ENCODE measurements at places on chromosomes 6 and 20. TPM values are rescaled to one million over a fixed set of nuclear protein-coding genes. Genes with fewer than 3 reads are reported as not detected.

- H3K27ac ChIP-seq: no peak overlapping the region
- no peaks in the 10 kb centered on the region for H3K36me3 ChIP-seq
- DNase-seq: peak; percentile 73
- no peaks in the 10 kb centered on the region for H3K27me3 ChIP-seq
- no peaks in the 10 kb centered on the region for H3K4me1 ChIP-seq
These were observed 18.1 kb downstream of the BPI start for GRCh38 chr20:38321959-38322598.

- no peak for DNase-seq
- no peak overlapping the region for H3K4me3 ChIP-seq
- H3K27me3 ChIP-seq: peaks cover 93% of the 10 kb centered on the region
These were observed 516 bp upstream of the IRF4 start for GRCh38 chr6:390914-391558.

DNA sequence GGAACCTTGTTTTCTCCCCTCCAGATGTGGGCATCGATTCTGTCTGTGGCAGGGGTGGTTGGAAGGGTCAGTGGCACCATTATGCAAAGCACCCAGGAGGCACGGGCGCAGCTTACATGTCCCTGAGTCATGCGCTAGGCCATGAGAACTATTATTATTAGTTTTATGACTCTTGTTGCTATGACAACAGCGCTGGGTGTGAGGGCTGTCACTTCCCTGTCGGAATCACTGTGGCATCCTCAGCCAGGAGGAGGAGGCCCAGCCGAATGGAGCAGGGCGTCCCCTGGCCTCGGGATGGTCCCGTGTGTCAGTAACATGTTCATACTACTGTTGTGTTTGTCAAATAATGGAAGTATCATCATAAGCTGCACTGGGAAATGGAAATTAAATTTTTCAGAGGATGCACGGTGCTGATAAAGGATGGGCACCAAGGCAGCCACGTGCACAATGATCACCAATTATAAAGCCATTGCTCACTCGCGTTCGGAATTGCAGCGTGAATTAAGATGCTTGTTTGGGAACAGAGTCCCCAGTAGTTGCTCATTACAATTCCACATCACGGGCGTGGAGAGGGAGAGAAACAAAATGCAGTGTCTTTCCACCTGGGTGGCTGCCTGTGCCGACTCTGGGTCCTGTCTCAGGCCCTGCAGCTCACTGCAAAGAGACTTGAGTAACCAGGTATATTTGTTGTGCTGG, 247.9 kb downstream of the CDH4 start:
- no peaks in the 10 kb centered on the region for H3K4me1 ChIP-seq
- H3K27ac ChIP-seq: no peak overlapping the region
- H3K4me3 ChIP-seq: no peak overlapping the region
- DNase-seq: no peak
- no peaks in the 10 kb centered on the region for H3K27me3 ChIP-seq

DNA sequence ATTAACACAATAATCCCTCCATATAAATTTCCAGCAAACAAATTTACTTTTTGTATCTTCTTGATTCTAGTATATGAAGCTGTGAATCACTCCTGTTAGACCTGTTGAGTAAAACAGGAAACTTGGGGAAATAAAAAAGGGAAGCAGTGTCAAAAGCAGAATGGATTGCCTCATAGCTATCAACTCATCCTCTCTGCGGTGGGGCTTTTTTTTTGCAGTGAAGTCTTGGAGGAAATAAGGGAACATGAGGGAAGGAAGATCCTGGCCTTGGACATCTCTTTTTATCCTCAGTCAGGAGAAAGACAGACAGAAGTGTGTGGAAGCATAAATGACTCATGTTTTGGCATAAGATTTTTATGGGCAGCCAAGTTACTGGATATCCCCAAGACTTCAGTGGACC, 332.5 kb downstream of the TFAP2A start:
- no peak overlapping the region for H3K27ac ChIP-seq
- DNase-seq: no peak
- H3K36me3 ChIP-seq: no peaks in the 10 kb centered on the region
- no peaks in the 10 kb centered on the region for H3K27me3 ChIP-seq
- H3K4me3 ChIP-seq: no peak overlapping the region
- no peaks in the 10 kb centered on the region for H3K4me1 ChIP-seq

DNA sequence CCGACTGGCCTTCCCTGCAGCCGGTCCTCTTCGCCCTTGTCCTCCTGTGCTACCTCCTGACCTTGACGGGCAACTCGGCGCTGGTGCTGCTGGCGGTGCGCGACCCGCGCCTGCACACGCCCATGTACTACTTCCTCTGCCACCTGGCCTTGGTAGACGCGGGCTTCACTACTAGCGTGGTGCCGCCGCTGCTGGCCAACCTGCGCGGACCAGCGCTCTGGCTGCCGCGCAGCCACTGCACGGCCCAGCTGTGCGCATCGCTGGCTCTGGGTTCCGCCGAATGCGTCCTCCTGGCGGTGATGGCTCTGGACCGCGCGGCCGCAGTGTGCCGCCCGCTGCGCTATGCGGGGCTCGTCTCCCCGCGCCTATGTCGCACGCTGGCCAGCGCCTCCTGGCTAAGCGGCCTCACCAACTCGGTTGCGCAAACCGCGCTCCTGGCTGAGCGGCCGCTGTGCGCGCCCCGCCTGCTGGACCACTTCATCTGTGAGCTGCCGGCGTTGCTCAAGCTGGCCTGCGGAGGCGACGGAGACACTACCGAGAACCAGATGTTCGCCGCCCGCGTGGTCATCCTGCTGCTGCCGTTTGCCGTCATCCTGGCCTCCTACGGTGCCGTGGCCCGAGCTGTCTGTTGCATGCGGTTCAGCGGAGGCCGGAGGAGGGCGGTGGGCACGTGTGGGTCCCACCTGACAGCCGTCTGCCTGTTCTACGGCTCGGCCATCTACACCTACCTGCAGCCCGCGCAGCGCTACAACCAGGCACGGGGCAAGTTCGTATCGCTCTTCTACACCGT, 6.1 kb downstream of the UBD start:
- no peak overlapping the region for H3K27ac ChIP-seq
- DNase-seq: peak; percentile 53
- no peak overlapping the region for H3K4me3 ChIP-seq
- no peaks in the 10 kb centered on the region for H3K4me1 ChIP-seq
- H3K36me3 ChIP-seq: no peaks in the 10 kb centered on the region

DNA sequence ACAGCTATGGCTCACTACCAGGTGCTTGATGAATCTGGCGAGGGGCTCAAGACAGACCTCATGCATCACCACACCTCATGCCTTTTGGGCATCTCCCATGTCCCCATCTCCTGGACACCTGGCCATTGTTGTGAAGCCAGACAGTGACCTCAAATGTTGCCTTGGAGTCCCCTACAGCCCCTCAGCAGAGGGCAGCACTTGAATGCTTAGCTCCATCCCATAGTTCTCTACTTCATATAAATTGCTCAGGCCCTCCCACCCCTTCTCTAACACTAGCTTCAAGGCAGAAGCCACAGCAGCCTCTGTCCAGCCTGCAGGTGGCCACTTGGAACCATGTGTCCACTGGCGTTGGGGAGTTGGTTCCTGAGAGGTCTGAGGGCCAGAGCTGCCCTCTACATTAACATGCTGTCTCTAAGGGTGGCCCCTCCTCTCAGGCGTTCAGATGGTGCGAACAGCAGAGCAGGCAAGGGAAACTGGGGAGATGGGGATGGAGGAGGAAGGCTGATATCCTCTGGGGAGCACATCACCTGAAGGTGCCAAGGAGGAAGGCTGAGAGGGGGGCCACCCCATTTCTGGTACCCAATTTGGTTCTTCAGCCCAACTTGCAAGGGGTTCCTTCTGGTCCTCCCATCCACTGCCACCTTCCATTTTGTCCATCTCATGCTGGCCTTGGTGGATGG, 31.3 kb downstream of the MOCS1 start:
- H3K36me3 ChIP-seq: no peaks in the 10 kb centered on the region
- H3K4me1 ChIP-seq: peaks cover 4% of the 10 kb centered on the region
- no peak for DNase-seq
- no peak overlapping the region for H3K4me3 ChIP-seq

SNAP25 gene
- polyA plus RNA-seq: 42.4 TPM

RUNX2 gene
- polyA plus RNA-seq: 3.5 TPM

DNA sequence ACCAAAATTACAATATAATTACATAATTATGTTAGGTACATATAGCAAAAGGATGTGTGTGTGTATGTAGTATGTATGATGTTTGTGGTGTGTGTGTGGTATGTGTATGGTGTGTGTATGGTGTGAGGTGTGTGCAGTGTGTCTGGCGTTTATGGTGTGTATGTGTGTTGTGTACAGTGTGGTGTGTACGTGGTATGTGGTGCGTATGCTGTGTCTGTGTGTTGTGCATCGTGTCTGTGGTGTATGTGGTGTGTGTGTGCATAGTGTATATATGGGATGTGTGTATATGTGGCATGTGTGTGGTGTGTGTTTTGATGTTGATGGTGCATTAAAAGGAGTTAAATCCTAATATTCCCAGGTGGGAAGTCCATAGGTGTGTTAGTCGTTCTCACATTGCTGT, 62.8 kb downstream of the PLG start:
- H3K27ac ChIP-seq: no peak overlapping the region
- H3K4me3 ChIP-seq: no peak overlapping the region
- no peak for DNase-seq
- no peaks in the 10 kb centered on the region for H3K36me3 ChIP-seq
- no peaks in the 10 kb centered on the region for H3K4me1 ChIP-seq

FAM209B gene
- not detected for polyA plus RNA-seq

- no peaks in the 10 kb centered on the region for H3K27me3 ChIP-seq
- no peak for DNase-seq
- no peaks in the 10 kb centered on the region for H3K4me1 ChIP-seq
- H3K27ac ChIP-seq: no peak overlapping the region
These were observed 74.3 kb downstream of the RALGAPA2 start for GRCh38 chr20:20637998-20638725.

DNA sequence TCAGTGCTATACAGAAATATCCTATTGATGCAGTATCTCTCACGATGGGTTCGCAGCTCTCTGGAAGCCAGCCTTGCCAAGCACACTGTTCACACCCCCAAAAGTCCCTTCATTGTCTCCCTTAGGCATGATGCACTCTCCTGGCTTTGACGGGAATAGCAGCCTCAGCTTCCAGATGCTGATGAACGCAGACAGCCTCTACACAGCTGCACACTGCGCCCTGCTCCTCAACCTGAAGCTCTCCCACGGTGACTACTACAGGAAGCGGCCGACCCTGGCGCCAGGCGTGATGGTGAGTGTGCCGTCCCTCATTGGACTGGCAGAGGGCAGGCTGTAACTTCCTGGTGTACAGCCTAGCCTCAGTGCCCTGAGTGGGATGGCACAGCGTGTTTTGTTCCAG, 60.0 kb upstream of the PBOV1 start:
- no peaks in the 10 kb centered on the region for H3K4me1 ChIP-seq
- no peaks in the 10 kb centered on the region for H3K36me3 ChIP-seq
- H3K4me3 ChIP-seq: no peak overlapping the region
- H3K27me3 ChIP-seq: no peaks in the 10 kb centered on the region
- no peak for DNase-seq

F13A1 gene
- polyA plus RNA-seq: not detected

GJA10 gene
- polyA plus RNA-seq: not detected

OOEP gene
- not detected for polyA plus RNA-seq

- H3K36me3 ChIP-seq: peaks cover 4% of the 10 kb centered on the region
- no peaks in the 10 kb centered on the region for H3K27me3 ChIP-seq
- H3K4me3 ChIP-seq: peak overlapping the region; percentile 71
These were observed 37.4 kb downstream of the GNAS start for GRCh38 chr20:58889798-58890517.

SLC26A8 gene
- polyA plus RNA-seq: not detected

TMEM217 gene
- 2.0 TPM for polyA plus RNA-seq

GRCh38 chr6:63635215-63635587, 401 bp upstream of the PHF3 start:
- H3K4me1 ChIP-seq: peaks cover 11% of the 10 kb centered on the region
- H3K27ac ChIP-seq: peak overlapping the region; percentile 97
- no peak for DNase-seq
- H3K4me3 ChIP-seq: peak overlapping the region; percentile 96
- H3K36me3 ChIP-seq: no peaks in the 10 kb centered on the region
- H3K27me3 ChIP-seq: no peaks in the 10 kb centered on the region

SKIC2 gene
- polyA plus RNA-seq: 89.4 TPM

DNA sequence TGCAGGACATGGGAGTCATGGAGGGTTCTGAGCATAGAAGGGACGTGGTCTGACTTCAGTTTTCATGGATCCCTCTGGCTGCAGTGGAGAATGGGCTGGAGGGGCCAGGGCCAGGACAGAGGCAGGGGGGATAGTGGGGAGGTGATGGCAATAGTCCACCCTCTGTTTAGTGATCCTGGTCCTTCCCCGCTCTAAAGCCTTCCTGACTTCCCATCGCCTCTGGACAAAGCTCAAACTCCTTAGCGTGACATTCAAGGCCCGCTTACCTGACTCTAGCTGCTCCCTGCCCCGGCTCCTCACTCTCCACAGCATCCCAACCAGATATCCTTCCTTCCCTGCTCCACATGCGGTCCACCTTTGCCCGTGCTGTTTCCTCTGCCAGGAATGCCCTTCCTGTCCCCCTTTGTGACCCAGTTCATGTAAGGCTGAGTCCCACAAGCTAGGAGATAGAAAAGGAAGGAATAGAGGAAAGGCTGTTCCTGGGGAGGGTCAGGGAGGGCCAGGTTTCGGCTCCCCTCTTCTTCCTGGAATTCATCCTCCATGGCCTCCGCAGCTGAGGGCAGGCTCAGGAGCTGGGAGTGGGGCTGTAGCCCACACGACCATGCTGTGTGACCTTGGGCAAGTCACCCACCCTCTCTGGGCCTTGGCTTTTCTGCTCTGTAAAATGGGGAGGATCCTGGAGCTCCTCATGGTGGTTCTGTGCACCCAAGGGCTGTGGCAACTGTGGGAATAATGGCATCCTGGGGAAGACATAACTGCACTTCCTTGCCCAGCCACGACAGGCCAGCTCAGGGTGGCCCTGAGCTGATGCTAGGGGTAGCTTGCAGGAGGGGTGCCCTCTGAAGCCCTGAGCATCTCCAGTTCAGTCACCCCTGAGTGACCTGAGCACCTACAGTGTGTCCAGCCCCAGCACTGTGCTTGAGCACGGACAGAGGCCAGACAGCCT, 116.1 kb downstream of the CEBPB start:
- no peaks in the 10 kb centered on the region for H3K36me3 ChIP-seq
- H3K4me3 ChIP-seq: no peak overlapping the region
- no peaks in the 10 kb centered on the region for H3K27me3 ChIP-seq
- H3K27ac ChIP-seq: no peak overlapping the region

GRCh38 chr6:14524319-14524718, 406.7 kb downstream of the CD83 start:
- peak; percentile 19 for DNase-seq
- H3K4me1 ChIP-seq: no peaks in the 10 kb centered on the region
- H3K36me3 ChIP-seq: no peaks in the 10 kb centered on the region
- H3K27me3 ChIP-seq: no peaks in the 10 kb centered on the region
- no peak overlapping the region for H3K4me3 ChIP-seq

CST4 gene
- not detected for polyA plus RNA-seq

GPX5 gene
- polyA plus RNA-seq: not detected

GRCh38 chr20:19212821-19213502, 520 bp downstream of the SLC24A3 start:
- no peak overlapping the region for H3K4me3 ChIP-seq
- peaks cover 74% of the 10 kb centered on the region for H3K27me3 ChIP-seq
- no peak overlapping the region for H3K27ac ChIP-seq
- H3K4me1 ChIP-seq: no peaks in the 10 kb centered on the region
- H3K36me3 ChIP-seq: no peaks in the 10 kb centered on the region
